ENCODE measurements at places on chromosomes 1 and 21.
A peak's percentile ranks its signal among the peaks of the same experiment; 100 is the strongest.

GRCh38 chr1:215243345-215244054, 161.0 kb downstream of the KCNK2 start:
- no peak for DNase-seq

GRCh38 chr1:160607011-160607671, 27.8 kb upstream of the CD84 start:
- DNase-seq, result peak; percentile 95

GRCh38 chr1:203926025-203926540, 64.7 kb downstream of the SNRPE start:
- DNase-seq, result no peak

- no peak for DNase-seq
These were observed 1618.7 kb downstream of the AMY1C start for GRCh38 chr1:105368446-105368845.

DNA sequence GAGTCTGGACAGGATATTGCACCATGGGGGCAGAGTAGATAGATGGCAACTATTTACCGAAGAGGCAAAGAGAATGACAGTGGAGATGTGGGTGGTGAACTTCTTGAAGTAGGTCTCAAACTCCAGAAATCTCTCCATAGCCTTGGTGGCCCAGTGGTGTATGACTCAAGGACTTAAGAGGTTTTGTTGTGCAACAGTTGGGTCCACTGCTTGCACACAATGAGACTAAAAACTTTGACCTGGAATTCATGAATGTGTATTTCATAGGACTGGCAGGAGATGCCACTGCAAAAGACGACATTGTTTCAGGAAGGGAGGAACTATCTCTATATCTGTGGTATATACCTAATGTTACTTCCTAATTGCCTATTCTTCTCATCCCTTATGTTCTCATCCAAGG, 75.9 kb downstream of the ZSCAN20 start:
- DNase-seq, result no peak

- no peak for DNase-seq
These were observed 83.2 kb downstream of the PTPRU start for GRCh38 chr1:29319300-29320110.

GRCh38 chr1:119947468-119947867, 51.2 kb upstream of the ADAM30 start:
- DNase-seq, result no peak

Measured in Jurkat, Clone E6-1 (cell line).